ENCODE measurements at places on chromosomes 3 and 15.

GRCh38 chr3:122356402-122356801, 26.6 kb downstream of the MIX23 start:
- DNase-seq = no peak

DNA sequence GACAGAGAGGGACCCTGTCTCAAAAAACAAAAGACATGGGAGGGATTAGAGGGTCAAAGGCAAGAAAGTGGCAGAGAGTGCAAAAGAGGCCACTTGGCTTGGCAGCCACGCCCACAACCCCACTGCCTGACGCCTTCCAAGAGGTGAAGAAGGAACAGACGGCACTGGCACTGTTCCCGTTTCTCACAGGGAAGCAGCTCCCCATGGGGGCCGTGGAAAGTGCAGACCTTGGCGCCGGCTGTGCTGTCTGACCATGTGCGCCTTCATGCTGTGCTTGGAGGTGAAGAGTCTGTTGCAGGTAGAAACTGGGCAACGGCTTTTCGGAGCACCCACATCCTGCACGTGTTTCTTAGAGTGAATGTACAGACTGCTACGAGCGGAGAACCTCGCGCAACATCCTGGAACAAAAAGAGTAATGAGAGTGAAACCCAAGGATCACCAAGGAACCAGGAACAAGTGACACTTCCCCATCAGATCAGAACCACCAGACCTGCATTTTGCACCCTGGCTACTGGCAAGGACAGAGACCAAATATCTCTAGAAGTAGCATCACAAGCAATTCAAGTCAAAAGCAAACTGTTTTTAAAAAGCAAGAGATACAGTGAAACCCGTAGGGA, 9.7 kb downstream of the ZXDC start:
- DNase-seq = no peak

GRCh38 chr15:40310993-40311392, 3.3 kb upstream of the PLCB2 start:
- no peak for DNase-seq

DNA sequence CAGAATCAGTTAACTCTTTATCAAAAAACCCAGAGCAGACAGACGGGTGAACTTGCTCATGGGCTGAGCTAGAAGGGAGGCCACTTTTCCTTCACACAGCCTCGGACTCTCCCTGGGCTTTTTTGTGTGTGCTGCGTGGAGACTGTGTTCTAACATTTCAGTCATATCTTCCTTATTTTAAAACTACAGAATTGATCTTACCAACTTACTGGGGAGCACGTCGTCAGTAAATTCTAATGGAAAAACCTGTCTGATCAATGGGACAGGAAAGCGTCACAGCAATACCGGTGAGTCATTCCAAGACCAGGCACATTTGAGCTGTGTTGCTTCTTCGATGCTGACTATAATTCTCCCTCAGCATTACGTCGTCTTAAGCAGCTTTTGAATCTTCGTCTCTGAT, 145.1 kb downstream of the LPP start:
- no peak for DNase-seq

GRCh38 chr3:32815841-32816438, 1.9 kb upstream of the TRIM71 start:
- no peak for DNase-seq

- no peak for DNase-seq
Observed at GRCh38 chr3:136836511-136837156, 17.7 kb downstream of the SLC35G2 start.

GRCh38 chr15:66514586-66514985, 9.5 kb downstream of the ZWILCH start:
- DNase-seq = no peak

DNA sequence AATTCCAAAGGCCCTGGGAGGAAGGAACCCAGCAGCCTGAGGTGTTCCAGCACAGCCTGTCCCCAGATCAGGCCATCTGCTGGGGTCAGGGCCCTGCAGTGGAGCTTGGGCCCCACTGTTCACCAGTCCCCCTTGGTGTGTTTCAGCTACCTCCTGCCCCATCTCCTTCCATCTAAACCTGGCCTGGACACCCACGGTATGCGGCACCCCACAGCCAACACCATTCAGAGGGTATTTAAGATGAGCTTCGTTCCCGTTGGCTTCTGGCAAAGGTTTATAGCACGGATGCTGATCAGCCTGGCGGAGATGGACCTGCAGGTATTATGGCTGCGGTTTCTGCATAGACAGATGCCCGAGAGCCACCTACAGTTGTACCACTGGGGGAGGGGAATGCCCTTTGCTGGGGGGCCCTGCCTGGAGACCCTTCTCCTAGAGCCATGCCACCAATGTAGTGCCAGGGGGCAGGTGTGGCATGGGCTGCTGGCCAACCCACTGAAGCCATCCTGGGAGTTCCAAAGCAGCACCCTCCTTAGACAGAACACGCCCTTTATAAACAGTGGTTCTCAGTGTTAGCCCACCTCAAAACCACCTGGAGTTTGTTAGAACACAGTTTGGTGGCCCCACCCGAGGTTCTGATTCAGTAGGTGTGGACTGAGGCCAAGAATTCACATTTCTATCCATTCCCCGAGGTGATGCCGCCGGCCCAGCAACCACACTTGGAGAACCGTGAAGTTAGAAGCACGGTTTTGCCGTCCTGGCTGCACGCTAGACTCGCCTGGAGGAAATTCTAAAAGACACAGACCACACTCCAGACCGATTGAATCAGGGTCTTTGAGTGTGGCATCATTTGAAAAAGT, 126.9 kb downstream of the LRRK1 start:
- no peak for DNase-seq

- peak; percentile 37 for DNase-seq
Observed at GRCh38 chr3:14410503-14411165, 8.2 kb downstream of the SLC6A6 start.

DNA sequence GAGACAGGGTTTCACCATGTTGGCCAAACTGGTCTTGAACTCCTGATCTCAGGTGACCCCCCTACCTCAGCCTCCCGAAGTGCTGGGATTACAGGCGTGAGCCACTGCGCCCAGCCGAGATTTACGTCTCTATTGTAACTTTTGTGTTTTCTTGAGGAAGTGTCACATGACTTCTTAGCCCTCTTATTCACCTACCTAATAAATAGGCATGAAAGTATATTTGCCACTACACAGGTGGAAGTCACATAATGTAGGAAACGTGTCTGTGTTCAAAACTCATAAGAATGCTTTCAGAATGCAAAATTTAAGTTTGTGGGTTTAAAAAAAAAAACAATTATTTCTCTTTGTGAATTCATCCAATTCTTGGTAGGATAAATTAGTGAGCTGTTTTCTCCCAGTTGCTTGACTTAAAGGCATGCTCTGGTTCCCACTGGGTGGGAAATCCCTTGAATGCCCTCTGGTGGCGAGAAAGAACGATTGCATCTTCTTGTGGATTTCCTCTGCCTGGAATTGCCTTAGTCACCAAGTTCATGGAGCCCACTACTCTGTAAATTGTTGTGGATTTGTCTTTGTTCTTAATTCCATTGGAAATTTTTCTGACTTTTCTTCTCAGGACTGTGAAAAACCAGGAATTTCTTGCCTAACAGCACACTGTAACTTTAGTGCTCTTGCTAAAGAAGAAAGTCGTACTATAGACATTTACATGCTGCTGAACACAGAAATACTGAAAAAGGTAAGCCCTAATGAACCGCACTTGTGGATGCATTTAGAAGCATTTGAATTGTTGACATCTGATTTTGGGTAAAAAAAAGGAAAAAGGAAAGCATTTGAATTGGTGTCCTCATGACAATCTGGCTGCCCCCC, 82.2 kb upstream of the CTDSPL start:
- peak; percentile 60 for DNase-seq

- DNase-seq = no peak
Observed at GRCh38 chr15:29773816-29774215, 48.5 kb downstream of the TJP1 start.

- no peak for DNase-seq
Observed at GRCh38 chr3:113620091-113620490, 76.4 kb downstream of the USF3 start.

- DNase-seq = no peak
Observed at GRCh38 chr15:92035551-92035950, 182.0 kb downstream of the SLCO3A1 start.

DNA sequence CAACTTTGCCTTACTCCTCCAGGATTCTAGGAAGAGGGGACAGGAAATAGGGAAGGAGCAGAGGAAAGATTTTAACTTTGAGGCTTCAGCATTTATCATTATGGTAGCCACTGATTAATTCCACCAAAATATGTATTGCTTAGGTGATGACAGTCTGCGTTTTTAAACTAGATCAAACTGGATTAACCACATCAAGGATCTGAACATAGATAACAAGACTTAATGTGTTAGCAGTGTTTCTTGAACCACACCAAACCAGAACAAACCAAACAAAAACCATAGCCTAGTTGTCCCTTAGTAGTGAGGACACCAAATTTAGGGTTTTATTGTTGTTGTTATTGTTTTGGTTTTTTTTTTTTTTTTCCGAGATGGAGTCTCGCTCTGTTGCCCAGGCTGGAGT, 113.5 kb upstream of the LMOD3 start:
- no peak for DNase-seq

DNA sequence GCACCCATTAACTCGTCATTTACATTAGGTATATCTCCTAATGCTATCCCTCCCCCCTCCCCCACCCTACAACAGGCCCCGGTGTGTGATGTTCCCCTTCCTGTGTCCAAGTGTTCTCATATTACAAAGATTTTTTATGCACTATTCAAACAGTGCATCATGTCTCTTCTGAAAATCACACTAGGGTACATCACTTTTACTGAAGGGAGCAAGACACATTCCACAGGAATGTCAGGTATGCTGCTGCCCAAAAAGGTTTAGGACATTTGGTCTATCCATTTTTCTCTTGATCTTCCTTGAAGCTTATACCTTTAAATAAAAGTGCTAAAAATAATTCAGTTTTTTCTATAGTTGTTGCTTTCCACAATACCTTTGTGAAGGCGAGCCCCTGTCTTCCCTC, 9.2 kb upstream of the EPHA3 start:
- no peak for DNase-seq

- no peak for DNase-seq
Observed at GRCh38 chr3:88930611-88931010, 176.8 kb upstream of the EPHA3 start.

DNA sequence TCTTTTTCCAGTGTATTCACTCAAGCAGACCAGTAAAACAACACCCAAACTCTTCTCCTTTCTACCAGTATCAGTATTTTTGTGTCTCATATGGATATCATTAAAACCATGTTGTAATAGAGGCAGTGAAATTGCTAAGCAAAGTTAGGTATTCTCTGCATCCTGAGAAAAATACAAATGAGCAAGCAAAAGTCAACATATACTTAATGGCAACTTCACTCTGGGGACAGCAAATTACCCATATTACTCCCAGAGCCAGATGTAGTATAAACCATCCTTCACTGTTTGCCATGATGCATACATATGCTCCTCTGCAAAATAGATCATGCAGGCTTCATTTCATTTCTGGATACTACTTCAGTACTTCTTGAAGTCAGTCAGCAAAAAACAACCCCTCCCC, 22.1 kb downstream of the UBA5 start:
- DNase-seq = no peak

DNA sequence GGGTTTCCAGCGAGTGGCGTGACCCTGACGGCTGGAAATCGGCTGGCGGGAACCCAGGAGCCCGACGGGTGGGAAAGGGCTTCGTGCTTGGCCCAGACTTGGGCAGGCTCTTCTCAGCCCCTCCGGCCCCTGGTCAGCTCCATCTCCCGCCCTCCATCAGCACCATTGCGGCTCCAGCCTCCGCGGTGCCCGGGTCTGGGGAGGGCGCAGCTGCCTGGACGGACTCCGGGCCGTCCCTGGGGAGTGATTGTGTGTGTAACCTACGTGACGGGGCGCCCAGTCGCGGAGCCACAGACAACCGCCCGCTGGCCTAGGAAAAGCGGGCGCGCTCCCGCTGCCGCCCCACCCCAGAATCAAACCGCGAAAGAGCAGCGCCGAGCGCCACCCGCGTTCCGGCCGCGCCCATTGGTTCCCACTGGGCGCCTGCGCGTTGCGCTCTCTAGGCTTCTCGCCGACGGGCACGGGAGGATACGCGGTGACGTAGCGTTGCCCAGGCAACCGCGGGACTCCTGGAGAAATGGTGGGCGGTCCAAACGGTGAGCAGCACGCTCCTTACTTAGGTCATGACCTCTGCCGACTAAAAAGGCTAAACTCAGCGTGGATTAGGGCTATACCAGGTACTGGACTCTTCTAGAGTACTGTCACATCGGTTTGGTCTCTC, at the start of gene CFAP20DC:
Gene CFAP20DC, minus strand, starts transcription at position 355 of the 661 bp plus-strand sequence. CDS start 394 bp downstream, outside the sequence.
- DNase-seq = peak; percentile 53

DNA sequence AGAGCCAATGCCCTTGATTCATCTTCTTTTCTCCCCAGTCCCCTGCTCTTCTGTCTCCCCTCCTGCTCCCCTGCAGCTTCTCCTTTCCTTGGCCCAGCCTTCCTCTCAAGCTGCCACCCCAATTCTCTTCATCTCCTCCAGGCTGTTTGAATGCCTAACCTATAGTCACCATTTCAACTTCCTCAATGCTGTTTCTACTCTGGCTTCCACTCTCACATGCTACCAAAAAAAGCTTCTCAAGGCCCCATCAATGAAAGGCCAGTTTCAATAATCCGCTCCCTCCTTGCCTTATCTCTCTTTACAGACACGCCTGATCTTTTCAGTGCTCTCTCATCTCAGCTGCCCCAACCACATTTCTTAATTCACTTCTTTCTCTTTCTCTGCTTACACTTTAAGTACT, 212.2 kb upstream of the GPR149 start:
- no peak for DNase-seq

DNA sequence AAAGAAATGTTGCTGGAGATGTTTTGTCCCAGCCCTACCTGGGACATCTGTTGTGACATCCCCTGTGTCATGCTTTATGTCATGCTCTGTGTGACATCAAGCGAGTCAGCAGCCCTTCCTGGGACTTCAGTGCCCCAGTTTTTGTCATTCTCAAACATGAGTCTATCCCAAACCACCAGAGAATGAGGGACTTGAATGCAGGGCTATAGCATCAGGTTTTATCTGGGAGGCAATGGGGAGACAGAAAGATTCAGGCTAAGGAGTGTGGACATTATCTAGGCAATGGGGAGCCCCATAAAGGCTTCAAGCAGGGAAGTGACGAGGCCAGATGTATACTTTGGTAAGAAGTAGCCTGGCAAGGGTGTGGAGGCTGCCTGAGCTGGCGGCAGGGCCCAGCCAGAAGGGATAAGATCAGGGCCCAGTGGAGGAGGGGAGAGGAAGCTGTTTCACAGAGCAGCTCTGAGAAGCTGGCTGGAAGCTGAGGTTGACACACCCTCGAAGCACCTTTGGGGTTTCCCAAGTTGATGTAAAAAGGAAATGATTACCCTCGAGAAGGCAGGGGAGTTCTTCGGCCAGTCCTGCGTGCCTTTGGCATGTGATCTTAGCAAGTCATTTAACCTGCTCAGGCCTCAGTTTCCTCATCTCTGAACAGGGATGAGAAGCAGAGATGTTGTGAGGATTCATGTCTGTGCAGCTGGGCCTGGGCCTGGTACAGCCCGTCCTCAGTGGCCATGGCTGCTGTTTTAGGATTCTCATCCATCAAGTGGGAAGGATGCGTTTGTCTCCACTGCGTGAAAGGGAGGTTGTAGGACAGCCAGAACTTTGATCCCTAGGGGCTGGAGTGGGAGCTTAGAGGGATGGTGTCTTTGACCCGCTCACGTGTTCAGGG, 34.3 kb downstream of the IRAK2 start:
- DNase-seq = peak; percentile 38

DNA sequence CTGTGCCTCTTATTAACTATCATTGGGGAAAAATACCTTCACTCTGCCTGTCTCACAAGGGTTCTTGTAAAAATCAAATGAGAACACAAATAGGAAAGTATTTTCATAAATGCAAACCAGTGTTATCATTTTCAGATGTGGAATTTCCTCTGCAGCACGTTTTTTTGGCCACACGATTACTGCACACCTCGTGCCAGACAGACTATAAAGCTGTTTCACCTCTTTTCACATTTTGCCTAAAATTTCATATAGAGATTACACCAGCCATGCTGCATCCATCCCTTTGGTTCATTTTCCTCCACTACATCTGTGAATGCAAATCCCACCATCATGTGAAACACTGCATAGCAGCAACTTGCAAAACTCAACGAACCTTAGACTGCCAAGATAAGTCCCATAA, 1.2 kb upstream of the TMOD2 start:
- no peak for DNase-seq

Measured in non-pigmented ciliary epithelial cell (primary cell).